Breast epithelium (tissue), 4 donors: ENCODE measurements at places on chromosomes 3 and 15. TPM values are rescaled to one million over a fixed set of nuclear protein-coding genes. Genes with fewer than 3 reads are reported as not detected.

DNA sequence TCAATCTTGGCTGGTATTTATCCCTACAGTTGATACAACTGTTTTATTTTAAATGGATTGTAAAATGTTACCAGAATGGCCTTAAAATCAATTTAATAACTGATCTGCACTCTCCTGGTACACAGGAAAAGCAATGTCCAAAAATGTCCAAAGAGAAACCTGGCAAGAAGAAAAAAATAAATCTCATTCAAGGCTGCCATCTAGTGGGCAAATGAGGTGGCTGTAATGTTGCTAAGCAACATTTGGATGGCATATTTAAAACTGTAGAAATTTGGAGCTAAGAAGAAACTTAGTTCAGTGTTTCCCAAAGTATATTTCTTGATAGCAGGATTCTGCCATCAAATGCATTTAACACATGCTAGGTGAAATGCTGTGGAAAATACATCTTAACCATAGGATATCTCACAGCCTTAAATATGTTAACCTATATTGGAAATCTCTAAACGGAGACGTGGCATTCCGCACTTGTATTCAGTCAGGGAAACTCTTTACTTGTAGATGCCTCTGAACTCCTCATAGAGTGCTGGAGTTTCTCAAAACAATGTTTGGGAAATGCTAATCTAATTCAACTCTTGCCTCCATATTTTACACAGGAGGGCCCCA, 216.8 kb downstream of the ERC2 start:
- no peaks in the 10 kb centered on the region for H3K36me3 ChIP-seq
- H3K27ac ChIP-seq = no peak overlapping the region
- no peak for DNase-seq
- no peaks in the 10 kb centered on the region for H3K4me1 ChIP-seq
- H3K27me3 ChIP-seq = no peaks in the 10 kb centered on the region

GRCh38 chr3:71492974-71493771, 90.4 kb downstream of the FOXP1 start:
- no peak overlapping the region for H3K4me3 ChIP-seq
- no peaks in the 10 kb centered on the region for H3K36me3 ChIP-seq
- H3K4me1 ChIP-seq = no peaks in the 10 kb centered on the region
- no peak overlapping the region for H3K27ac ChIP-seq
- no peak for DNase-seq

DNA sequence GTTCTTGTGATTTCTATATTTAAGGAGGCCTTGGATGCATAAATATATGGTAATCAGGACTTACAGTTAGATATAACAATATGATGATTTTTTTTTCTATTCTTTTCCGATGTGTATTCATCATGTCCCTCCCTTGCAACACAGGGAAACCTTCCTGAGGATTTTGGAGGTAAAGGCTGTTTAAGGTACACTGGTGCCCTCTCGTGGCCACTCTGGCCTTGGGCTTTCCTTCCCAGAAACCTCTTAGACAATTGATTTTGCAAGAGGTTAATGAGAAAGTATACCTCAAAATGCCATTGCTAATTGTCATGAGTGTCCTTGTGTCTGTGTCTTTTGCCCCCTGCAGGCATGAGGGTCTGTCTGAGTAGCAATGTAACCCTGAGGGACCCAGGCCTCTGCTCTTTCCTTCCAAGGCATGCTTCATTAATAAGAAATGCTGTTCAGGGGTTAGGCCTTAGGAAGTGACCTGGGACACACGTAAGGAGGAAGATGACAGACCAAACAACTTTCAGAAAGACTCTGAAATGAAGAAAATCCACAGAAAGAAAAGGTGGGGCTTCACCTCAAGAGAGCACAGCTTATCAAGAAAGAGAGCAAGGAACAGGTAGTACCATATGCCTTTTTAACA, 70.3 kb upstream of the PPP2R3A start:
- no peaks in the 10 kb centered on the region for H3K36me3 ChIP-seq
- no peaks in the 10 kb centered on the region for H3K27me3 ChIP-seq
- H3K27ac ChIP-seq = no peak overlapping the region
- H3K4me3 ChIP-seq = no peak overlapping the region
- peak; percentile 48 for DNase-seq

The ACP3 gene
- 1.8 TPM for total RNA-seq

The C3orf85 gene
- total RNA-seq = not detected

- H3K27me3 ChIP-seq = no peaks in the 10 kb centered on the region
- H3K4me3 ChIP-seq = no peak overlapping the region
- DNase-seq = no peak
- no peaks in the 10 kb centered on the region for H3K36me3 ChIP-seq
- H3K4me1 ChIP-seq = no peaks in the 10 kb centered on the region
- no peak overlapping the region for H3K27ac ChIP-seq
Measured at GRCh38 chr3:14845180-14845579, 26.4 kb downstream of the FGD5 start.

DNA sequence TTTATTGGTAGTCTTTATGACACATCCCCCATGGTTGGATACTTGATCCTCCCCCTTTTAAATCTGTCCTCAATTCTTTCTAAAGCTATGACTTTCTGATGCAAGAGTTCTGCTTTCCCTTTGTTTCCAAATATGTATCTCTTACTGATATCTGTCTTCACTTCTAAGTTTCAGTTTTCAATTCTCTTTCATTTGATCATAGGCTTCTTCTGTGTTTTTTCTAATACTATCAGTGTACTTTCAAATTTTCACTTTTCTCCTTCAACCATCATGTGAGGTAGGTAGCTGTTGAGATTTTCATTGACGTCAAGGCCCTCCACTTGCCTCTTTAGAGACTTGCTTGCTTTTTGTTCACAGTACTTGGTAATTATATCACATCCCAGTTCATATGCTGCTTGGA, 436.5 kb downstream of the CNTN4 start:
- H3K27me3 ChIP-seq = no peaks in the 10 kb centered on the region
- no peak overlapping the region for H3K4me3 ChIP-seq

DNA sequence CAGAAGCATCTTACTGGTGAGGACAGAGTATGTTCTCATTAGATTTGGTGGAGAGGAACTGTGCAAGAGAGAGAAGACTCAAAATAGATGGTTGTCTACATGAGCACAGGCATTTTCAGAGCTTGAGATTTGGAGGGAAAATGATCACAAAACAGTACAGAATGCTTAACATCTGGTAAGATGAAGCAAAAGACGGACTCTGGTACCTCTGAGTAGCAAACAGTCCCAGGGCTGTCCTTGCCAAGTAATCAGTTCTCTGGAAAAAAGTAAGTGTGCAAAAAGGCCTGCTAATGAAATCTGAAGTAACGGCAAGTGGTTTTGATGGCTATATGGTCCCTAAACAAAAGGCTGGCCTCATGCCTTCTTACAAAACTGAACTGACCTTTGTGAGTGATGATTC, 414.2 kb downstream of the CNTN4 start:
- no peaks in the 10 kb centered on the region for H3K27me3 ChIP-seq
- no peaks in the 10 kb centered on the region for H3K36me3 ChIP-seq
- DNase-seq = no peak
- H3K27ac ChIP-seq = no peak overlapping the region
- no peak overlapping the region for H3K4me3 ChIP-seq

DNA sequence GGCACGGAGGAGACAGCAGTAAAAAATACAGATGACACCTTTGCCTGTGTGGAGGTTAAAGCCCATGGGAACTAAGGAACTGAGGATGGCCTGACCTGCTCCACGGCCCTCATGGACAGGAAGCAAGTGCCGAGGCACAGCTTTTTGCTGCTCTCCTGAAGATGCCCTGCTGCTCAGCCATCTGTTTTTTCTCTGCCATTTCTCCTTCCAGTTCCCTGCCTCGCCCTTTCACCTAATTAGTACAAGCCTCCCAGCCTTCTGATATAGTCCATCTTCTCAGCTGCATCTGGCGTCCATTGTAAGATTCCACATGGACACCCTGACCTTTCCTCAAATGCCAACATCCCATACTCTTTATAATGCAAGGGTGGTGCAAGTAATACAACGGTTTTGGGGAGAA, 11.8 kb upstream of the CXCR6 start:
- no peak overlapping the region for H3K4me3 ChIP-seq
- H3K36me3 ChIP-seq = peaks cover 12% of the 10 kb centered on the region
- H3K27me3 ChIP-seq = no peaks in the 10 kb centered on the region
- DNase-seq = no peak
- H3K27ac ChIP-seq = no peak overlapping the region
- H3K4me1 ChIP-seq = no peaks in the 10 kb centered on the region

The RABL3 gene
- total RNA-seq = 35.4 TPM

The HESX1 gene
- 0.48 TPM for total RNA-seq

DNA sequence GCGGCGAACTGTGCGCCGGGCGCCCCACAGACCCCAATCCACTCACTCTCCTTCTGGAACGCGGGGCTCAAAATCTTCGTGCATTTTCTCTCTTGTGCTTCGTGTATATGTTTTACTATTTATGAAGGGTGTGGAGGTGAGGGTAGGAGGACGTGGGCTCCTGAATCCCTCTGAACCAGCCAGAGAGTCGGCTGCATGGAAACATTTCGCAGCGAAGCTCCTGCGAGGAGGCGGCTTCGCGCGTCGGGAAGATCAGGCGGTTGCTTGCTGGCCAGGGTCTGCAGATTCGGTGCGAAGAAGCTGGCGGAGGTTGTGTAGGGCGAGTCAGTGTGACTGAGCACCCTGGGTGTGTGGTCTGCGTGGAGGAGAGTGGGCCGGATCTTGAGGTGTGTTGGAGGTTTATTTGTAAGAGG, 1.1 kb downstream of the CNTN4 start:
- H3K27me3 ChIP-seq = peaks cover 6% of the 10 kb centered on the region
- peak overlapping the region; percentile 72 for H3K27ac ChIP-seq
- H3K4me3 ChIP-seq = peak overlapping the region; percentile 49
- no peaks in the 10 kb centered on the region for H3K36me3 ChIP-seq
- no peak for DNase-seq

DNA sequence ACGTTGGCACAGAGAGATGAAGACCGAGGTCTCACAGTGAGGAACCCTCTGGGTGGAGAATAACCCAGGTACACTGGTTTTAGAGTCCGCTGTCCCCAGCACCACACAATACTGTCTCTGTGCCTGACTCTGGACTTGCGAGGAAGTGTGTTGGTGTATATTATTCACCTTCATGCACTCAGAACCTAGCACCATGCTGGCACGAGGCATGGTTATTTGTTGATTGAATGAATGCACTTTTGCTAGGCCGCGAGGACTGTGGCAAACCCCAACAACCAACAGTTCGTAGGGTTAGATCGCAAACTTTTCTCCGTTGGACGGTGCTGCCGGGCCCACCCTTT, 484 bp upstream of the C3orf52 start:
- H3K27ac ChIP-seq = no peak overlapping the region
- DNase-seq = no peak
- peak overlapping the region; percentile 62 for H3K4me3 ChIP-seq
- H3K36me3 ChIP-seq = no peaks in the 10 kb centered on the region

- no peak for DNase-seq
- H3K27ac ChIP-seq = peak within 1 kb of the TSS; percentile 80
- no peaks in the 10 kb centered on the region for H3K4me1 ChIP-seq
- no peaks in the 10 kb centered on the region for H3K27me3 ChIP-seq
- peak within 1 kb of the TSS; percentile 74 for H3K4me3 ChIP-seq
- no peaks in the 10 kb centered on the region for H3K36me3 ChIP-seq
Measured at GRCh38 chr15:78811124-78811824, at the start of gene ADAMTS7. Gene ADAMTS7, minus strand, starts transcription at chr15:78811464. Its CDS starts 244 bp downstream, at chr15:78811220.

DNA sequence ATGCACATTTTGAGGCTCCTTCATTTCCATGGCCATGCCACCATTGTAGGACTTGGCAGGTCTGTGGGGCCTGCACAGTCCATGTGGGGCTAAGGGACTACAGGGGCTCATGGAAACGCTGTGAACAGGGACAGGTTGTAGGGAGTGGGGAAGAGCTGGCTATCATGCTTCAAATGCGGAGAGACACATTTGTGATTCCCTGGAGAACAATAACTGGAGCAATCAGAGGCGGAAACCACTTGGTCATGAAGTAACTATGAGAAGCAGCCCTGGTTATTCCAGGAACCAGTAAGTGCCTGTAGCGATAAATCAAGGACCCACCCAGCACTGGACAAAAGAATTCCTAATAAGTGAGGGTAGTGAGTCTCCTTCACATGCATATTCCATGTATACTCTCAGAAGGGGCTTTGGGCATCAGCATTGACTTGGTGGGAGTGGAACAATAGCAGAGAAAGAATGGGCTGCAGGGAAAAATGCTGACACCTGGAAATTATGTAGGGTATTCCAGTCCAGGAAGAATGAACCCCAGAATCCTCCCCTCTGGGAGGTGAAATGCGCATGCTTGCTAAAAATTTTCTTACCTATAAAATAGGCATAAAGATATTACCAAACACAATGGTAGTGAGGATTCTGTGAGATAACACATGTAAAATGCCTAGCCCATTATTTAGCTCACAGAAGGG, 251.4 kb upstream of the ROPN1 start:
- H3K4me3 ChIP-seq = no peak overlapping the region
- H3K27ac ChIP-seq = no peak overlapping the region
- DNase-seq = no peak
- H3K4me1 ChIP-seq = no peaks in the 10 kb centered on the region
- no peaks in the 10 kb centered on the region for H3K36me3 ChIP-seq
- no peaks in the 10 kb centered on the region for H3K27me3 ChIP-seq

DNA sequence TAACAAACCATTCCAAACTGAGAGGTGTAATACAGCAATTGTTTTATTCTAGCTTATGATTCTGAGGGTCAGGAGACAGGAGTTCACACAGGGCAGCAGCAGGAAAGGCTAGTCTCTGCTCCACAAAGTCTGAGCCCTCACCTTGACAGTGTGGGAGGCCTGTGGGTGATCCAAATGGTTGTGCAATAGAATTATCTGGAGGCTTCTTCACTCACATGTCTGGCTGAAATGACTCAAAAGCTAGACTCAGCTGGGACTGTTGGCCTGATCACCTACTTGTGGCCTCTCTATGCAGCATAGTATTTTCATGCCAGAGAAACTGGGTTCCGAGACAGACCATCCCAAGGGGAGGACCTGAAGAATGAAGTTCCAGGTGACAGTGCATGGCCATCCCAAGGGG, 233.9 kb upstream of the UBE2E2 start:
- no peak for DNase-seq
- no peak overlapping the region for H3K4me3 ChIP-seq
- H3K27ac ChIP-seq = no peak overlapping the region
- H3K4me1 ChIP-seq = no peaks in the 10 kb centered on the region
- no peaks in the 10 kb centered on the region for H3K27me3 ChIP-seq
- H3K36me3 ChIP-seq = no peaks in the 10 kb centered on the region

The LSAMP gene
- total RNA-seq = 3.5 TPM

- H3K4me3 ChIP-seq = no peak overlapping the region
- H3K27ac ChIP-seq = peak overlapping the region; percentile 62
- no peaks in the 10 kb centered on the region for H3K36me3 ChIP-seq
Measured at GRCh38 chr15:101528108-101528916, 38.8 kb upstream of the PCSK6 start.

GRCh38 chr15:58988006-58988785, 733 bp downstream of the RNF111 start:
- H3K27ac ChIP-seq = peak overlapping the region; percentile 94
- H3K27me3 ChIP-seq = no peaks in the 10 kb centered on the region
- no peaks in the 10 kb centered on the region for H3K36me3 ChIP-seq

The SHF gene
- 9.7 TPM for total RNA-seq

- H3K4me3 ChIP-seq = no peak overlapping the region
- no peaks in the 10 kb centered on the region for H3K4me1 ChIP-seq
- no peaks in the 10 kb centered on the region for H3K27me3 ChIP-seq
Measured at GRCh38 chr3:105806359-105806758, 62.5 kb downstream of the CBLB start.

GRCh38 chr3:173066044-173067004, 74.7 kb downstream of the SPATA16 start:
- H3K36me3 ChIP-seq = no peaks in the 10 kb centered on the region
- H3K4me1 ChIP-seq = no peaks in the 10 kb centered on the region
- H3K4me3 ChIP-seq = no peak overlapping the region

- H3K27me3 ChIP-seq = no peaks in the 10 kb centered on the region
- no peaks in the 10 kb centered on the region for H3K36me3 ChIP-seq
- no peaks in the 10 kb centered on the region for H3K4me1 ChIP-seq
Measured at GRCh38 chr15:51135276-51135675, 40.6 kb upstream of the TNFAIP8L3 start.

GRCh38 chr3:25768851-25769250, 14.4 kb downstream of the NGLY1 start:
- DNase-seq = no peak
- H3K27me3 ChIP-seq = no peaks in the 10 kb centered on the region
- no peaks in the 10 kb centered on the region for H3K4me1 ChIP-seq
- H3K36me3 ChIP-seq = no peaks in the 10 kb centered on the region
- H3K4me3 ChIP-seq = no peak overlapping the region
